Activated CD4-positive, CD25-positive, alpha-beta regulatory T cell treated with anti-CD3 and anti-CD28 coated beads, Interleukin-2, amount 50 U/mL, for 72 hours (primary cell): ENCODE measurements at places on chromosomes 16 and 17.

GRCh38 chr17:14712611-14713021 is 411.7 kb downstream of the HS3ST3B1 start:
- DNase-seq = no peak

GRCh38 chr17:39270923-39271322 is 45.2 kb upstream of the STAC2 start:
- DNase-seq = no peak

GRCh38 chr17:49959183-49959935 is 9.6 kb upstream of the DLX4 start:
- no peak for DNase-seq

- DNase-seq = no peak
Observed at GRCh38 chr16:87070657-87071056, 246.5 kb downstream of the C16orf95 start.

- no peak for DNase-seq
Observed at GRCh38 chr16:88533381-88533917, 36.8 kb upstream of the ZC3H18 start.

- DNase-seq = no peak
Observed at GRCh38 chr17:17871913-17872312, 35.1 kb upstream of the SREBF1 start.

DNA sequence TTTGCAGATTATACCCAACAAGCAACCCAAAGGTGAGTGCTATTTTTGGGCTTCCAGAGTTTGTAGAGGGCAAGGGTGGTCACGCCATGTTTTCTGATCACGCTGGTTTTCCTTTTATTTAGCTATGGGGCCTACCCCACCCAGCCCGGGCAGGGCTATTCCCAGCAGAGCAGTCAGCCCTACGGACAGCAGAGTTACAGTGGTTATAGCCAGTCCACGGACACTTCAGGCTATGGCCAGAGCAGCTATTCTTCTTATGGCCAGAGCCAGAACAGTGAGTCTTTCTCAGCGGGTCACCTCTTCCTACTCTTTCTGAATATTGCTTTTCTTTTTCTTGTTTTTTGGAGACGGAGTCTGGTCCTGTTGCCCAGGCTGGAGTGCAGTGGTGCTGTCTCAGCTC is 2.5 kb downstream of the FUS start:
- no peak for DNase-seq

GRCh38 chr17:38322897-38323296 is 20.9 kb downstream of the GPR179 start:
- DNase-seq = no peak

- DNase-seq = no peak
Observed at GRCh38 chr16:46713634-46714033, 24.2 kb downstream of the ORC6 start.

DNA sequence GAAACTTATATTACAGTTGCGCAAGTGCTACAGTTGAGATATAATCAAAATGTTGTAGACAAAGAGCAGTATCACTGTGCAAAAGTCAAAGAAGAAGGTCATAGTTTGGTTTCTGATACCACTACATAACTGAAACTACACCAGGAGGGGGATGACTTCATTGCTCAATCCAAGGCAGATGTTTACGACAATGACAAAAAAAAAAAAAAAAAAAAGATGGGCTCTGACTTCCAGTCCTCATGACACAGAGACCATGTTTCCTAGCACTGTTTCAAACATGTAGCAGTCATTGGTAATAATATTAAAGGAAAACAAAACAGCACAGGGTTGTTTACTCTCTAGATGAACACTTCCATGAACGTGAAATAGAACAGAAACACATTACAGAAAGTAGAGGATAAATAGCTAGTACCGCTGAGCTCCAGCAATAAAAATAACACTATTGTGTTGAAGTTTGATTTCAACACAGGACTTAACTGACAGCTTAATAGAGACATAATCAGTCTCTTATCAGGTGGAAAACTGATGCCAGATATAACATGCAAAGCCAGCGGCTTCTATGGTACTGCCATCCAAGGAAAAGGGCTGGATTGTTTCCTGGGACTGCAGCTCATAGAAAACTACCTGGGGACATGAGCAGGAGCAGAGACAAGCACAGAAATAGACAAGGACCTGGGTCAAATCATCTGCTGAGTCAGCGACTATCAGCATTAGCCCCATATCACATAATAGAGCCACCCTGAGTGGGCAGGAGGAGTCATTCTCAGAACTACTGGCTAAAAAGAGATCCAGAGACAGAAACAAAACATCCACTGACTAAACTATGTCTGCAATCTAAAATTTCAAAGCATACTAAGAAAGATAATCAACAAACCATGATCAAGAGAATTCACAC is 463.6 kb upstream of the SOX9 start:
- no peak for DNase-seq

- DNase-seq = no peak
Observed at GRCh38 chr17:70295329-70295728, 126.0 kb downstream of the KCNJ2 start.

- no peak for DNase-seq
Observed at GRCh38 chr16:29204806-29205135, 201.7 kb downstream of the NPIPB11 start.

GRCh38 chr17:81059026-81059425 is 24.1 kb downstream of the BAIAP2 start:
- no peak for DNase-seq

GRCh38 chr17:15181333-15181732 is 83.8 kb downstream of the PMP22 start:
- DNase-seq = no peak

DNA sequence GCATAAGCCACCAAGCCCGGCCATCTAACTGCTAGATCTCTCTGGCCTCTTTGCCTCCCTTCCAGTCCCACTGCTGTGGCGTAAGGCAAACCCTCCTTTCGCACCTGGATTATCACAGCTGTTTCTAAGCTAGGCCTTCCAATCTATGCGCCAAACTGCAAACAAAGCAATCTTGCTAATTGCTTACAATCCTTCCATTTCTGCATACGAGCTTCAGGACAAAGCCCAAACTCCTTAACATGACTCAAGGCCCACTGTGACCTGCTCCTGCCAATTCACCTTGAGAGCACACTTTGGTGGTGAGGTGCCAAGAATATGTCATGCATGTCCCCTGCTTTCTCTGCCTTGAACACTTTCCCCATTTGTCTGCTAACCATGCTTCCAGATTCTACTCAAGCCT is 6.0 kb upstream of the ARL5C start:
- DNase-seq = no peak

GRCh38 chr16:17301593-17302135 is 169.1 kb downstream of the XYLT1 start:
- DNase-seq = no peak

- DNase-seq = no peak
Observed at GRCh38 chr16:2046893-2047329, 723 bp downstream of the NTHL1 start.

DNA sequence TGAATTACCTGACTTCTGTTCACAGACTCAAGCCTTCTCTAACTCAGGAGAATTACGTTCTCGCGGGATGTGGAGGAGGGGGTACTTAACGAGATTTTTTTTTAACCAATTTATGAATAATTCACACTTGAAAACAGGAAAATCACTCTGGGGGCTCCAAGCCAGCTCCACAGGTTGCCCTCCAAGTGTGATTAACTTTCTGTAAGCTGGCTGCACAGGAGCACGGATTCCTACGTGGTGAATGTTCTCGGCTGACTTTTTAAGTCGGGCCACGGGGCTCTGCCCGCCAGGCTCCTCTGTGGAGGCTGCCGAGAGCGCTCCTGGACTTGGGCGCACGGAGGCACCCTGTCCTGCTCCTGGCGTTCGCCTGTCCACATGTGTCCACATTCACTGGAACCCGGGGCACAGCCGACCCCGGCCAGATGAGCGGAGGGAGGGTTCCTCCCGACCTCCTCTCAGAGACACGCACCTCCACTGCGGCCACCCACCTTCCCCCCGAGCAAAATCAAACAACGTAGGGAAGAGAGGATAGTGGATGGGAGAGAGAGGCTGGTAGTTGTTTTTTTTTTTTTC is 147.1 kb upstream of the CHMP6 start:
- peak; percentile 23 for DNase-seq

GRCh38 chr16:25035494-25036405 is 20.6 kb upstream of the ARHGAP17 start:
- no peak for DNase-seq

DNA sequence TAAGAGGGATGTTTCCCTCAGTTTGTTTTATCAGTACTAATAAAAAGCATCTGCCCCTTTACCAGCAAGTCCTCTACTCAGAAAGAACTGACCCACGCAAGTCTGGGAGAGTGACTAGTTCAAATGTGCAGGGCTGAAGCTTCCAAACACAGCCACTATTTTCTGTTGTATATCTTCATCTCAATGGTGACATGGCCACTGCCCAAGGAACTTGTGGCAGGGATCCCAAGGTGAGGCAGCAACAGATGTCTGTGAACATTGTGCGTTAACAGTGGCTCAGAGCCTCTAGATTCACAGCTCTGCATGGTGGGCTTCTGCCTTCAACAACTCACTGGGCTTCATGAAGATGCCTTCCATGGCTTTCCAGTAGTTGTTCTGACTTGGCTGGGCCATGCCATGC is 3.7 kb upstream of the BLTP2 start:
- DNase-seq = no peak

DNA sequence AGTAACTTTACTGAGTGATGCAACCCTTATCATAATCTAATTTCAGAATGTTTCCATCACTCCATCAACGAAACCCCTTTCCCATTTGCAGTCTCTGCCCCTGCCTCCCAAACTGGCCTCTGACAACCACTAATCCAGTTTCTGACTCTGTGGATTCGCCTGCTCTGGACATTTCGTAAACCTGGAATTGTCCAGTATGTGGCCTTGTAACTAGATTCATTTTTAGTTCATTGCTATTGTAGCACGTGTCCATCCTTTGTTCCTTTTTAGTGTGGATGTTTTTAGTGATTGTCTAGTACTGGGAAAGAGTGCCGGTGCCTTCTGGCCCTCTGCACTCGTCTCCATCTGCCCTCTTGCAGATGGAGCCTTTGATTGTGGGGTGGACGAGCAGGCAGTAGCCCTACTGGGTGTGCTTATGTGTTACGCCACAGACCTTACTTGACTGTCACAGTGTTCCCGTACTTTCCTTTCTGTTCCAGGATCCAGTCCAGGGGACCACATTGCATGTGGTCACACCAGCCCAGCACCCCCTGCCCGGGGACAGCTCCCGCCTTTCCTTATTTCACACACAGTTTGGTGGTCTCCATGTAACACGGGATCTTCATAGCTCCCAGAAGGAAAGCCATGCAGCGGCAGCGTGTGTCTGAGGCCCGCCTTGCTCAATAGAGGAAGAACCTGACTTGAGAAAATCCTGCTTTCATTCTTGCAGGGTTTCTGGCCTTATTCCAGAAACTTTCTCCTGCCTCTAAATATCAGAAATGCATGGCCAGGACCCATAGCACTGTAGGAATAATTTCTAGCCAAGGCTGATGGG is 8.8 kb downstream of the KIAA0513 start:
- DNase-seq = no peak

- DNase-seq = no peak
Observed at GRCh38 chr16:23694265-23694643, 15.6 kb downstream of the PLK1 start.

DNA sequence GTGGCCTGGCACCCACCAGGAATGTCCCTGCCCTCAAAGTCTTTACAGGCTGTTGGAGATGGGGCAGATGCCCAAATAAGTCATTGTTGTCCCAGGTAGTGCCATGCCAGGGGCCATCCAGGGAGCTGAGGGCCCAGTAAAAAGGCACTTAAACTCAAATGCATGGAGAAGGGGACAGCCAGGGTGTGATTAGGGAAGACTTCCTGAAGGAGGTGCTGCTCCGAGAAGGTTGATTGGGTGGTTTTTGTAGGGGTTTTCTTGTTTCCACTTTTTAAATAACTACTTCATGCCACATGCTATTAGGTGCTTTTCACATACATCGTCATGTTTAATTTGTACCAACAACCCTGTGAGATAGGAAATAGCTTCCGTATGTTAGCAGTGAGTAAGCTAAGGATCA is 66.9 kb downstream of the RAI1 start:
- no peak for DNase-seq

DNA sequence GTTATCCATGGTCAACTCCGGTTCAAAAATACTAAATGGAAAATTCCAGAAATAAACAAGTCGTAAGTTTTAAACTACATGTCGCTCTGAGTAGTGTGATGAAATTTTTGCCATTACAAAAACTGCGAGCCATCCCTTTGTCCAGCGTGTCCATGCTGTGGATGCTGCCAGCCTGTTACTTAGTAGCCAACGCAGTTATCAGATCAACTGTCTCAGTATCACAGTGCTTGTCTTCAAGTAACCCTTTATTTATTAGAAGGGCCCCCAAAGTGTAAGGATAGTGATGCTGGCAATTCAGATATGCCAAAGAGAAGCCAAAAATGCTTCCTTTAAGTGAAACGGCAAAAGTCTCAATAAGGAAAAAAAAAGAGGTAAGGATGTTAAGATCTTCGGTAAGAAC is 23.9 kb downstream of the SNN start:
- no peak for DNase-seq

DNA sequence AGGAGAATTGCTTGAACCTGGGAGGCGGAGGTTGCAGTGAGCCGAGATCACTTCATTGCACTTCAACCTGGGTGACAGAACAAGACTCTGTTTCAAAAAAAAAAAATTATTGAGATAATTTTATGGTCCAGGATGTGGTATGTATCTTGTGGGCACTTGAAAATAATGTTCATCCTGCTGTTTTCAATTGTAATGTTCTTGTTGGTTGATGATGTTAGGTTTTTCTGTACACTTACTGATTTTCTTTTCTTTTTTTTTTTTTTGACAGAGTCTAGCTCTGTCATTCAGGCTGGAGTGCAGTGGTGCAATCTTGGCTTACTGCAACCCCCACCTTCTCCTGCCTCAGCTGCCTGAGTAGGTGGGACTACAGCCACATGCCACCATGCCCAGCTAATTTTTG is 29.7 kb downstream of the TBX21 start:
- no peak for DNase-seq

- DNase-seq = no peak
Observed at GRCh38 chr16:76748461-76749348, 442.3 kb upstream of the MON1B start.

- DNase-seq = no peak
Observed at GRCh38 chr17:65228734-65229620, 91.8 kb downstream of the RGS9 start.

DNA sequence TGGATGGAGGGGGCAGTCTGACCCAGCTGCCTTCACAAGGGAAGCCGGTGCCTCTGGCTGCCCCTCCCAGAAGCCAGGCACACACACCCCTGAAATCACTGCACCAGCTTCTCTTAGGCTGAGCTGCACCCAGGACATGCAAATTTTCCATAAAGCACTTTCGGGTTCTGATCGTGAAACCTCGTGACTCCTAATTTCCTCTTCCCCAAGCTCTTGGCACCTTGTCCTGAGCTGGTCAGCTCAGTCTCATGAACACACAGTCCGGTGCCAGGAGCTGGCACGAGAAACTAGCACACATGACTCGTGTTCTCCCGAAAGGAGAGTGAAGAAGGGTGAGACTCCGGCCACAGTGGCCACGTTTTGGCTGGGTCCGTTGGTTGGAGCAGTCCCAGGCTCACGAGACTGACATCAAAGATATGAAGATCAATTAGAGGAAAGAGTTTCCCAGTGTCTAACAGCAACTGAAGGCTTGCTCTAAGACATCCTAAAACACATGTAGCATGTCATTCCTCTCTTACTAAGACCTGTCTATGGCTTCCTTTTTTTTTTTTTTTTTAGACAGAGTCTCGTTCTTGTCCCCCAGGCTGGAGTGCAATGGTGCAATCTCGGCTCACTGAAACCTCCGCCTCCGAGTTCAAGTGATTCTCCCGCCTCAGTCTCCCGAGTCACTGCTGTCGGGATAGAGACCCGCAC is 9.2 kb upstream of the ABR start:
- DNase-seq = no peak
